Stimulated activated CD4-positive, alpha-beta T cell treated with anti-CD3 and anti-CD28 coated beads, Interleukin-4, amount 100 ng/mL, for 24 hours (primary cell): ENCODE measurements at places on chromosomes 2 and 18.
A peak's percentile ranks its signal among the peaks of the same experiment; 100 is the strongest.

DNA sequence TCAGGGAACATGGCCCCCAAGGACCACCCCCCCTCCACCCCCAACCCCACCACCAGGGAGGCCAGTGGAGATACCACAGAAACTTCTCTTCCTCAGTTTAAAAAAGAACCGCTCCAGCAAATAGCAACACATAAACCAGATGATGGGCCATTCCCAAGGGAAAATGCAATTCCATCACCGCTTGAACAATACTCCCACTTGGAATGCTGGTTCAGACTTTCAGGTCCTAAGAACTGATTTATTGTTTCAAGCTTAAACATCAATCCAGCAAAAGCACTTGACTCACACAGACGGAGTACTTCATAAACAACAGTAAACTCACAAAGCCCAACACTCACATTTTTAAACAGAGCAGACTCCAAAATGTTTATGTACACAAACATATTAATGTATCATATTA, 6.9 kb downstream of the HDAC4 start:
- DNase-seq = no peak

DNA sequence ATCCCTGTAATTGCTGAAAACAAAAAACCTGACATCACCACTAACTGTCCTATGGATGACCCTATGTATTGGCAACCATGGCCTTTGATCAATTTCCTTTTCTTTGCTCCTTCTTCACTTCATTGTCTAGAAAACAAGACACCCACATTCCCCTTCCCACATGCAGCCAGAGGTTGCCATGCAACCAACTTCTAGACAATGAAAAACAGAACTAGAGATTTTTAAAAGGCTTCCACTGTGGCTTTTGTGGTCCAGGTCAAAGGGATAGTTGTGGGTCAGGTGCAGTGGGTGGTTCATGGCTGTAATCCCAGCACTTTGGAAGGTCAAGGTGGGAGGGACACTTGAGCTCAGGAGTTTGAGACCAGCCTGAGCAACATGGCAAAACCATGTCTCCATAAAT, 139.3 kb upstream of the DOK6 start:
- DNase-seq = no peak

GRCh38 chr2:82124629-82125028, 1820.1 kb upstream of the LRRTM1 start:
- no peak for DNase-seq

GRCh38 chr2:24104906-24105305, 18.2 kb downstream of the PFN4 start:
- DNase-seq = no peak

- DNase-seq = no peak
These were observed 11.3 kb downstream of the HYCC2 start for GRCh38 chr2:201059961-201060755.

DNA sequence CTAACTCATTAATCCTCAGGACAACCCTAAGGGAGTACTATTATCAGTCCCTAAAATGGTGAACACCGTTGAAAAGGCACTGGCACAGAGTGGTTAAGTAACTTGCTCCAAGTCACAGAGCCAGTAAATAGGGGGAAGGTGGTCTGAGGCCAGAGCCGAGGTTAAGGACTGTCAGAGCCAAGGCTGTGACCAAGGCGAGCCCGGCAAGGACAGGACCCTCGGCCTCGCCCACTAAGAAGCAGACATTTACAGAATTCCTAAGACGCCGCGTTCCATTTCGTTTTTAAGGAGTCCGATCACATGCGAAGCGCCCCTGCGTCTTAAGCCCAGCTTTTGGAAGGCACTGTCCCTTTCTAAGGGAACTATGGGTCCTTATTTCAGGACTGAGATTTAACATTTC, 1.1 kb downstream of the PDIA6 start:
- DNase-seq = no peak

DNA sequence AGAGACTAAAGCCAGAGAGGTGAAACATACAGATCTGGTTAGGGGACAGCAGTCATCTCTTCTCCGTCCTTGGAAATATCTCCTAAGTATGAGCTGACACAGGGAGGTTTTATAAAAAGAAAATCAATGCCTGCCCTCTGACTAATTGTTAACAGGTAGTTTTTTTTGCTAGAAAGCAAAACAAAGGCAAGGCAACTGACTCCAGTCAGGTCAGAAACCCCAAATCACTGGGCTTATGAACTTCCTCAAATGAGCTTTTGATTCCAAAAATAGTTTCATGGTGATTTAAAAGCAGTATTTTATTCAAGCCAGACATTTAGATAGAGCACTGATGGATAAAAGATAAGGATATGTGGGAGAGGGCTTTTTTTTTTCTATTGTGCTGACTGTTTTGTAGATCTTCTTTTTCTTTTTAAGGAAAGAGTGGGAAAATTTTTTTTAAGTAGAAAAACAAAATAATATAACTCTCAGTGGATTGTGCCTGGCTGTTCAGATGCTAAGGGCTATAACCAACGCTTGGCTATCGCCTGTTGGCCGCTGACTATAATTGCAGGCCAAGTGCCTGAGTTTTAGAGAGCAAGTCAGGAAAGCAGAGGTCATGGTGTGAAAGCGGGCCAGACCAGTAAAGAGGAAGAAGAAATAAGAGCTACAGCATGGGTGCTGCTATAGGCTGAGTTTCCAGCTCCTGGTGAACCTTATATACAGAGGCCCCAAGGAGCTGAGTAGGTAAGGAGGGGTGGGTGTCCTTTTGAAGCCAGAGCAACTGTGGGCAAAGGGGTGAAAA, 44.9 kb downstream of the MRPL35 start:
- no peak for DNase-seq

DNA sequence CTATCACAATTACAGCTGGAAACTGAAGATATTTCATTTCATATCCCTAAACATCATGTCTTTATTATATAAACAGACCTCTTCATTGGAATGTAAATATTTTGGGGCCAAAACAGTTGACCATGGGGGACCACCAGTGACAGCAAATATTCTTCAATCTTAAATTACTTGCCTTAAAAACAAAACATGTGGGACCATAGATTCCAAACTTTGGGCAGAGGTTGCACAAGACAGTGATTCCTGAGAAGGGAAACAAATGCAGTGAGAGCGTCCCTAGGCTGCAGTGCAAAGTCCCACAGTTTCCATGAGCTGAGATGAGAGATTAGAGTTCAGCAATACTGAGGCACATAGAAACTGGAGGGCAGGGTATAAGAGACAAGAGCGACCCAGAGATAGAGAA, 818.9 kb downstream of the CBLN2 start:
- no peak for DNase-seq

DNA sequence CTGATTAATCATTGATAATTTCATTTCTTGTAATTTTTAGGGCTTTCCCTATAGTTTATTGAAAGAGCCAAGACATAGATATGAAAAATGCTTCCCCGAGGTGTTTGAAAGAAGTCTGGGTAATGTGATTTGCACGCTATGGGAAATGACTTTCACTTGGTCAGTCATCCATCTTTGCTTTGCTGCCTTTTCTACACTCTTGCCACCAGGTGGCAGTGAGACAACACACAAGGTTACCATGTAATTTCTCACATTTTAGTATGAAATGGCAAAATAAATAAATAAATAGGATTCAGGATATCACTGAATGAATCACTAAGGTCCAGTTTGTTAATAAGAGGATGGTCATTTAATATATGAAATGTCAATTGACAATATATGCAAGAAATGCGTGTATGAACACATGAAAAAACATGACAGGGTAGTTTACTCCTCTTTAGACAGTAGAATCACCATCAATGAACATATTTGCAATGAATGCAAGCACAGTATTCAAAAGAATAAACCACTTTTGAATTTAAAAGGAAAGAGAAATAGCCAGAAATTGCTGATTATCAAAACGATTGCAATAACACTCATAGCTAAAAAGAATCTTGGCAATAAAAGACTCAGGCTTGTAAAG, 52.2 kb upstream of the KCNH7 start:
- no peak for DNase-seq

GRCh38 chr2:2564300-2565078, 233.4 kb upstream of the MYT1L start:
- DNase-seq = no peak

- DNase-seq = no peak
These were observed 399.4 kb upstream of the HS6ST1 start for GRCh38 chr2:128717758-128718710.

GRCh38 chr2:9720352-9721093, 89.7 kb upstream of the YWHAQ start:
- DNase-seq = no peak

- no peak for DNase-seq
These were observed 42.8 kb downstream of the ATP6V1C2 start for GRCh38 chr2:10764096-10764785.

DNA sequence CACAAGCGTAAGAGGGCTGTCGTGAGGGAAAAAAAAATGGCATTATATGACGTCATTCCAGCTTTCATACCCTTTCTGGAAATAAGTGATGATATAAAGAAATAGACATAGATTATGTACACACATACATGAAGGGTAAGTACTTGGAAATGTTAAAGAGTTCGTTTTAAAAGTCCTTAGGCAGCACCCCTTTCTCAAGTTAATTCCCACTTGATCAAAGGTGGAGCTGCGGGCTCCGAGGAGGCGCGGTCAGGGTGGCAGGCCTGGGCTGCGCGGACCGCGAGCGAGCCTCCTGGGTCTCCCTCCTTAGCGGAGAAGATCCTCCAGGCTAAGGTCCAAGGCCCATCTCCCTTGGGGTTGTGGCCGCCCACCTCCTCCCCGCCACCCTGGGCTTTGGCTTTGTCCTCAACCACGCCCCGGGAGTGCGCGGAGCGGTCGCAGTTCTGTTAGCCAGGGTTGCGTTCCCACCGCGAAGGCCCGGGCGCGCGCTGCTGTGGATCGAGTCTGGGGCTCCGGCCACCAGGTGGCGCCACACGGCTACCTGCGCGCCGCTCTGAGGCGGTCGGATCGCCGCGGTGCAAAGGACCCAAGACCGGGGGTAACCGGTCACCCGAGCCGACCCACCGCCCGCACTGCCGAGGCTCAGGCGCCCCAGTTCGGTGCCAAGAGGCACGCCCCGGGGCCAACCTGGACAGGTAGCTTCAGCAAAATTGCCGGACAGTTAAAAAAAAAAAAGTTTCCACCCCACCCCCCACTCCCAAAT, 66.8 kb downstream of the HNRNPLL start:
- peak; percentile 81 for DNase-seq

DNA sequence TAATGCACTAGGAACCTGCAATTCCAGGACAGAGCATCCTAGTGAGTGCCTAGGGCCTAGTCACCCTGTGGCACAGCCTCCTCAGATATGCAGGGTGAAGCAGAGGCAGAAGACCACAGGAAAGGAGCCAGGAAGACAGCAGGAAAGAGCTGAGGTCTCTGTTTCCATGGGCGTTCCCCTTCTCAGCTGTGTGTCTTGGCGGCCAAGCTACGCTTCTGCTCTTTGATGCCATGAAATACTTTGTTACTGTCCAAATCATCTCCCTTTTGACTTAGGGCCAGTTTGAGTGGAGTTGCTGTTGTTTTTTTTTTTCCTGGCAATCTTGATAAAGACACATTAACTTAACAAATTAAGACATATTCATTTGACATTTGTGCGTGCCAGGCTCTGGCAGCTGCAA, 67.3 kb downstream of the APOB start:
- no peak for DNase-seq

DNA sequence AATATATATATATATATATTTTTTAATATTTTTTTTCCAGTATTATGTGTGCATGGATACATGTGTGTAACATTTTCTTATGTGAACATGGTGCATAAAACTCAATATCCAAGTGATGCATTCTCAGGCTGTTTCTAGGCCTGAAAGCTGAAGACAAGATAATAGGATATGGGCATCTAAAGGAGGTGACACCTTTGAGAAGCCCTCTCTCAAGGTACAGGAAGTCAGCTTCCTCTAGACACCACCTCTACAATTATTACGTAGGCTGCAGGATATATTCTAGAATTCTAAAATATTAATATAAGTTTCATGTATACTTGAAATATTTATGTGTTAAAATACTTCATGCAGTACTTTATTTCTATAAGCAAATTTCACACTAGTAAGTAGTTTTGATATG, 327.5 kb downstream of the PTPRM start:
- no peak for DNase-seq

DNA sequence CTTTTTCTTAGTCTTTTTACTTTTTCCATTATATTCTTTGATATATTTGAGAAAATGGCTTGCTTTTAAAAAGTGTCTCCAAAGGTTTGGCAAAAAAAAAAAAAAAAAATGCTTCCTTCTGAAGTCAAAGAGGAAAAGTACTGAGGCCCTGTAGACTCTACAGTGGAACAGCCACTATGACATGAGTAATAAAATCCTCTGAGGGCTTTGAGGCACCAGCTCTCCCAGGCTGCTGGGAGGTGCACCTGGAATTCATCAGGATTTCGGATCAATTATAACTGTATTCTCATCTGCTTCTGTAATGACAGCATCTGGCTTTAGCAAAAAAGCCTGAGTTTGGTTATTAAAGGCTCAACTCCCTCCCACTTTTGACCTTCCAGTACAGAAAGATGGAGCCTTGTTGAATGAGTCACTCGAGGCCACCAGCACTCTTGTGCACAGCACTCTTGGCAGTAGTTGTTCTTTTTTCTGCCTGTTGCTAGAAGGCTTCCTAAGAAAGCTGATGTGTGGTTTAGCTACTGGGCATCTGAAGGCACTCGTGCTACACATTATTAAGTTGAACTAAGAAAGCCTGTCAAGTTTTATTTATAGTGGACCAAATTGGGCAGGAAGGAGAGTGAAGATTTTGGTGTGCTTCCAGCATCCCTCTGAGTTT, 131.3 kb downstream of the PRPF40A start:
- DNase-seq = no peak

DNA sequence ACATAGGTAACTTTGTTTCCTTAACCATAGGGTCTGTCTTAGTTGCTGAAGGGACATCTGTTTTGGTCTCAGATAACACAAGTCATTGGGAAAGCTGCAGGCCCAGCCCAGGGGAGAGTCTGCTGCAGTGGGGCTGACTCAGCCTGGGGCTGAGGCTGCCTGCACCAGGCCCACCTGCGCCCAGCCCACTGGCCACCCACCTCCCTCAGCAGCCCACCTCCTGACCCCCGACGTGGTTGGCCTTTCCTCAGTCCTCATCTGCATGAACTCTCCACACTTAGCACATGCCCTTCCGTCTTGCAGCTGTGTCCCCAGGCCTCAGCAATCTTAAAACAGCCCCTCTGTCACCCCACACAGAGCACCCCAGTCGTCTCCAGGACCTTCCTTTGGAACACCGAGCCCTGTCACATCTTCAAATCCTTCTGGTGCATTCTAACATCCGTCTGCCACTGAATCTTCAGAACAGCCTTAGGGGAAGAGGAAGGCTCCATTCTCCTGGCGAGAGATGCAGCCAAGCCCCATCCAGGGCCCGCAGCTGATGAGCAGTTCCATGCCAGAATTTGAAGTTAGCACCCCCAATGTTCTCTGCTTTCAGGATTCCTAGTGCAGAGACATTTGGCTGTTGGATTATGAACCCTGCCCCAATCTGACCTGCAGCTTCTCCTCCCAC, 231.4 kb downstream of the SEPTIN10 start:
- DNase-seq = no peak
